ENCODE measurements at places on chromosomes 7 and 10.

DNA sequence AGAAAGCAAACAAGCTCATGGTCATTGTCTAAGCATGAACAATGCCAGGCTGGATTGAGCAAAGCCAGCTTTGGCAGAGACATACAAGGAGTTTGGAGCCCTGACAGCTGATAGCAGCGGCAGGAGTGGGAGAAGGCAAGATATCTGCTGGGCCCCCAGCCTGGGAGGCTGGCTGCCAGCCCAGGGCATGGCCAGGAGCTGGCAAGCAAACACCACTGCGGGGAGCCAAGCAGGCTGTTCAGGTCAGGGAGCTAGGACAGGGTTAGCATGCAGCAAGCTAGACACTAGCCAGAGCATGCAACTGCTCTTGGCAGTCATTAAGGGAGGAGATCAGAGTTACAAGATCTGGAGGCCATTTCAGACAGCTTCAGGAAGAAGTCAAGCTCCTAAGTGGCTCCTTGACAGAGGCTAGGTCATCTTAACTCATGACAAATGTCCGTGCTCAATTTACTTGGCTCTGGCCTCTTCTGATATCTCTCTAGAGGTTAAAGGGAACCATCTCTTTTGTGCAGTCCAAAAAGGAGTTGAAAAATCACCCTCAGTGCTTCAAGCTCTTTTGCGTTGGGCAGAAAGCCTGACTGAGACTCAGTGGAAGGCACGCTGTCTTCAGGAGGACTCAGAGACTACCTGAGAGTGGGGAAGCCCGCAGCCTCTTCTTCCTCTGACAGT lies 436.8 kb upstream of the C7orf33 start:
- DNase-seq: no peak

DNA sequence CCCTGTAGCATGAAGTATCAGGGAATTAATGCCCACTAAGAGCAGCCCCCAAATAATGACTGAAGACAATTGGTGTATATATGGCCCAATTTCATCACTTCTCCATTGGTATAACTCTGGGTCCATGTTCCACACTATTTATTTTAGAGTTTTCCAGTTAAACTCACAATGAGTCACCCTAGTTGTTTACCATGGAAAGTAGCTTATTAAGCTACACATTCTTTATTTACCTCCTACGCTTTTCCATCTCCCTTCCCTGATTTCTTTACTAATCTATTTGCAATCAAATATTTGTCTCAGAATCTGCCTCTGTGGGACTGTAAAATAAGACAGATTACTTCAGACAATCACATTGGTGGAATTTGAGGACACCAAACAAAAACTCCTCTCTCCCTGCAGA lies 655.6 kb downstream of the SORCS1 start:
- DNase-seq: no peak

GRCh38 chr10:122492999-122493481 lies 31.7 kb downstream of the HTRA1 start:
- DNase-seq: no peak

- DNase-seq: no peak
Observed at GRCh38 chr7:155277385-155277994, 20.2 kb upstream of the INSIG1 start.

DNA sequence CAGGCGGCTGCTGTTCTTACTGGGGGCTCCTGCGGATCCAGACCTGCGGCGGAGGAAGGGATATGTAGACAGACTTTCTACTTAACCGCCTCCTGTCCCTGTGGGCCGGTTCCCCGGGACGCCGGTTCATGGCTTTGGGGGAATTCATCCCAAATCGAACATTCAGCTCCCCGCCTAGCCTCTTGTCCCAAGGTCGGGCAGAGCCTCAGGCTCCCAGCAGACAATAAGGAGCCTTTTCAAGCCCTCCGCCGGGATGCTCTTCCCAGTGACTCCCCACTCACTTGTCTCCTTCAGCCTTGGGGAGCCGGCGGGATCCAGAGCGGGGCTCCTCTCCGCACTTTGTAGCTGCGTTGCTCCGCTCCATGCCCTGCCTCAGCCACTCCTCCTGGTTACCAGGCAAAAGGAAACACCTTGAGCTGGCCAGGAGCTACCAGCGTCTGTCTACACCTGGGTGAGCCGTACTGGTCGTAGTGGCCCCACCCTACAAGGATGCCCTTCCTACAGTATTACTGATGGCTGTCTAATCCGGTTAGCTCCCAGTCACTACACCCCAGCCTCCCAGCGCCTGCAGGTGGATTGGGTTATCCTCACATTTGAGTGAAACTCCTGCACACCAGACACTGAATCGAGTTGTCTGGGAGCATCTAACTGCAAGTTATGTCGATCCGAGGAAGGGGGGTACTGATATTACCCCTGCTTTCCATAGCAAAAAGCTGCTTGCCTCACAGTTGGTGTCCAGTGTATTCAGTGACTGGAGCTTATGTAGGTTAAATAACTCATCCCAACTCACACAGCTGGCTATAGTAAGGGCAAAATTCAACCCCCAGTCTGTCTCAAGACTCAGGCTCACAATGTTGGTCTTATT lies at the start of gene C10orf95:
TSS of gene C10orf95 (minus strand) at position 439 of the 865 bp plus-strand sequence. CDS start 450 bp downstream, outside the sequence.
- no peak for DNase-seq

GRCh38 chr7:29239638-29240037 lies 45.1 kb downstream of the CHN2 start:
- no peak for DNase-seq

DNA sequence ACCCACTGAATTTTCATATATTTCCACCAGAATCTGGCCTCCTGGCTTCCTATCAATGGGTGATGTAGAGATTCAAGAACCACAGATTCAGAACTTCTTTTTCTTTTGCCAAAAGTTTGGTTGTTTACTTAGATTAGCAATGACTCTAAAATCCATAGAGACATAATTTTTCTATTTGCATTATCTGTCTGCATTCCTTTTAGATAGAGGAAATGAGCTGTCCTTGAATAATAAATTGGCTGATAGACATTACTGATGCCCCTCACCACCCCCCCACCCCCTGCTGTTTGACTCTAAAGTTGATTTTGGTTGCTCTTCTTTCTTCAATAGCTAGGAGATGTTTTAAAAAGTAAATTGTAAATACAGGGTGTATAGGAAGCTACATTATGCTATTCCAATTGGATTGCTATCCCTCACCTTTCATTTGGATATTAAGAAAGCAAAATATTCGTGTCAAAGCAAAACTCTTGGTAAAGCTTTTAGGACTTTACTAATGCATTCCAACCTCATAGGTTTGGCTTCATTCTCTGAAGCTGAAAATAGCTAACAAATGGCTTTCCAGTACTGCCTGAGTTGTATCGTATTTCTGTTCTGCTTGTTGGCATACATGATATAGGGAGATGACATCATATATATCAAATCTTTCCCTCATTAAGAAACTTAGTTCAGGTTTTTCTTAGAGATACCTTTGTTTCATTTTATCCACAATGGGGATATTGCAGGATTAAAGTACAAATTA lies 606.0 kb downstream of the ARL4A start:
- DNase-seq: no peak

GRCh38 chr7:17516771-17517170 lies 218.3 kb downstream of the AHR start:
- no peak for DNase-seq

Data from head of caudate nucleus (tissue), 42 donors.